NCI-H187 treated with DMSO at 0.1 percent for 48 hours (cell line): ENCODE measurements at places on chromosomes 6 and 20.

DNA sequence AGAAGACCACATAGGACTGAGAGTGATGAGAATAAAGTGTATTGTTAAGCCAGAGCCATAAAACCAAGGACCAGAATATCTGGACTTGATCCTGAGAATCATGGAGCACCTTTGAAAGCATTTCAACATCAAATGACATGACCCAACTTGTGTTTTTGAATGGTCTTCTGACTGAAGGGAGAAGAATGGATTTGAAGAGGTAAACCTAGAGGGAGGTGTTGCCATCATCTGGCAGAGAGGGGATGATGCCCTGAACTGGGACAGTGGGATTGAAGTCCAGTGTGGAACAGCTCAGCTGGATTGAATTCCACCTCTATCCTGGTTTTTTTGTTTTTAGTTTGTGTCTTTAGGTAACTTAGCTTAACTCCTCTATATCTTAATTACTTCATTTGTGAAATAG is 570.0 kb downstream of the TBC1D32 start:
- DNase-seq, result no peak

GRCh38 chr6:112923940-112924587 is 576.9 kb downstream of the RFPL4B start:
- no peak for DNase-seq

DNA sequence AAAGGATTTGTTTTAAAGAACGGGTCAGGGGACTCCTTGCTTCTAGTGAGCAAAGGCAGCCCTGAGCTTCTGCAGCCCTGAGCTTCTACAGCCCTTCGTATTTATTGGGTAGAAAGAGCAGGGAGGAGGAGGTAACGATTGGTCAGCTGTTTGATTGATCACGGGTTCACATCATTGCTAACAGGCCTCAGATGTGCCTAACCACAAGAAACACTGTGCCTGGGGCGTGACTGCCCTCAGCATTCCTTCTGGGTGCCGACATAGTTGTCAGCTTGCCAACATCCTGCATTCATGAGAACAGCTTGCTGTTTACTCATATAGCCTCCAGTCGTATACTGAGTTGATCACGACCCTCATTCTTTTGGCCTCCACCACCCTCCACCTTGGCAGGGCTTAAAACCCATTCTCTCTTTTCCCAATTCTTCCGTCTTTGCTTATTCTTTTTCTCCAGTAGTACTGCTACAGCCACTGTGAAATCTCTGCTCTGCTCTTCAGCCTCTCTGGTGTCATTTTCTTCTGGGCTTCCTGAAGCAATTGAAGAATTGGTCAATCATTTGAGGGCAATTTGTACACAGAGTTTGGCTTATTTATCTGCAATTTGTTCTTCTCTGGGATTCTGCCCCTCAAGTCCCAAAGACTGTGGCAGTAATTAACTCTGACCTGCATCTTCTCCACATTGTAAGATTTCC is 25.4 kb upstream of the NOP56 start:
- DNase-seq, result no peak

- no peak for DNase-seq
Observed at GRCh38 chr20:38325905-38326304, 20.4 kb upstream of the LBP start.

DNA sequence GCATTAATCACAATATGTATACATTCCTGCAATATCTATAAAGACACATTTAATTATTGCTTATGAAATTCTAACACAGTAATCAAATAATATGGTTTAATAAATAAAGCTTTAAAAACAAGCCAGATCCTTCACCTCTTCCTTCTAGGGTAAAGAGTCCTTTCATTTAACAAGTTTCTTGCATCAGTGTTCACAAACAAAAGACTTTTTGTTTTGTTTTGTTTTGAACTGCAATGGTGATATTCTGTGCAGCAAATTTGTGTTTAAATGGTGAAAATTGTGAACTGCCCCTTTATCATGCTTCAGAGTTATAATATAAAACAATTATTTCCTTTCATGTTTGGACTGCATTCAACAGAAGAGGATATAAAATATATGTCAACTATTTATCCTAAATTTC is 177.3 kb downstream of the EPHA7 start:
- no peak for DNase-seq

DNA sequence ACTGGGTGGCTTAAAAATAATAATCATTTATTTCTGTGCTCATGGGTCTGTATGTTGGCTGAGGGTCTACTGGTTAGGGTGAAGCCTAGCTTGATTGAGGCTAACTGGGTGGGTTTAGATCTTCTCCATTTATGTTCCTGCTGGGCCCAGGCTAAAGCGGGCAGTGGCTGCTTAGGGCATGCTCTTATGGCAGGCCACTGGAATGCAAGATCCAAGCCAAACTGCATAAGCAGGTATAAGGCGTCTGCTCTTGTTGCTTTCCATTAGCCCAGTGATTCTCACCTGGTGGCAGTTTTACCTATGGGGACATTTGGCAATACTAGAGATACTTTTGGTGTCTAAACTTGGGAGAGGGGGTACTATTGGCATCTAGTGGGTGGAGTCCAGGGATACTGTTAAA is 44.5 kb downstream of the QKI start:
- DNase-seq, result no peak

DNA sequence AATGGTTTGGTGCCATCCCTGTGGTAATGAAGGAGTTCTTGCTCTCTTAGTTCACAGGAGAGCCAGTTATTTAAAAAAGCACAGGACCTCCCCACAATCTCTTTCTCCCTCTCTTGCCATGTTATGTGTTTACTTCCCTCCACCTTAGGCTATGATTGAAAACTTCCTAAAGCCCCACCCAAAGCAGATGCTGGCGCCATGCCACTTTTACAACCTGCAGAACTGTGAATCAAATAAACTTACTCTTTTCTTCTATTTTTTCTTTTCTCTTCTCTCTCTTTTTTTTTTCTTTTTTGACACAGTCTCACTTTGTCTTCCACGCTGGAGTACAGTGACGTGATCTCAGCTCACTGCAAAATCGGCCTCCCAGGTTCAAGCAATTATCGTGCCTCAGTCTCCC is 508.4 kb upstream of the EPHA7 start:
- no peak for DNase-seq

- DNase-seq, result no peak
Observed at GRCh38 chr6:154280521-154280920, 76.1 kb downstream of the IPCEF1 start.

DNA sequence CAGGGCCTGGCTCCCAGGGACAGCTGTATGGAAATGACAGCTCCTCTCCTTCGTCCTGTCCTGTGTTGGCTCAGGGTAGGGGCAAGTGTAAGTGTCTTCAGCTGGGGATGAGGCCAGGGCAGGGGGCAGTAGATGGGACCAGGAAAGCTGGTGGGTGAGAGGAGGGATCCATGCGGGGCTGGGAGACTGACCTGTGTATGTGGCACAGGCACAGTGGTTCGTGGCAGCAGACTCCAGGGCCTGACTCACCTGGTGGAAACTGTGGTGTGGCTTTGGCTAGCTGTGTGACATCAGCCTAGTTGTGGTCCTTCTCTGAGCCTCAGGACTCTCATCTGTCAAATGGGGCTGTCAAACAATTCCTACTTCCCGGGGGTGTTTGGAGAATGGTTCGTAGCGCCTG is 13.7 kb upstream of the SCRT2 start:
- no peak for DNase-seq

DNA sequence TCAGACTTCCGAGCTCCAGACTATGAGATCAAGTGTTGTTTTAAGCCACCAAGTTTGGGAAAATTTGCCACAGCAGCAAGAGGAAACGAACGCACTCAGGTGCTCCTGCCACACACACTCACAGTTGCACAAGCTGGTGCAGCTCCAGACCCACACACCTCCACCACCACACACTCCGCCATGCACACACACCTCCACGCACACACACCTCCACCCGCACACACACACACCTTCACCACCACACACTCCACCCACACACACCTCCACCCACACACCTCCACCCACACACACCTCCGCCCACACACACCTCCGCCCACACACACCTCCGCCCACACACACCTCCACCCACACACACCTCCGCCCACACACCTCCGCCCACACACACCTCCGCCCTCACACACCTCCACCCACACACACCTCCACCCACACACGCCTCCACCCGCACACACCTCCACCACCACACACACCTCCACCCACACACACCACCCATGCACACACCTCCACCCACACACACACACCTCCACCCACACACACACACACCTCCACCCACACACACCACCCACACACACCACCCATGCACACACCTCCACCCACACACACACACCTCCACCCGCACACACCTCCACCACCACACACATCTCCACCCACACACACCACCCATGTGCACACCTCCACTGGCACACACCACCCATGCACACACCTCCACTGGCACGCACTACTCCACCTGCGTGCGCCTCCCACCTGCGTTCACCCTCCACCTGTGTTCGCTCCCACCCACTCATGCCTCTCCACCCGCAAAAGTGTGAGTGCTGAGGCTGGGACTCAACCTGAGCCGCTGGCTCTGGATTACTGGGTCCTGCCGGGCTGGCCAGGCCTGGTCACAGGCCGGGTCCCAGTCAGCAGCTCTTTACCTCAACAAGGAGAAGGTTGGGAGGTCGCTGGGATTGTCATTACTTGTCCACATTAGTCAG is 175.6 kb downstream of the BMP7 start:
- DNase-seq, result no peak

DNA sequence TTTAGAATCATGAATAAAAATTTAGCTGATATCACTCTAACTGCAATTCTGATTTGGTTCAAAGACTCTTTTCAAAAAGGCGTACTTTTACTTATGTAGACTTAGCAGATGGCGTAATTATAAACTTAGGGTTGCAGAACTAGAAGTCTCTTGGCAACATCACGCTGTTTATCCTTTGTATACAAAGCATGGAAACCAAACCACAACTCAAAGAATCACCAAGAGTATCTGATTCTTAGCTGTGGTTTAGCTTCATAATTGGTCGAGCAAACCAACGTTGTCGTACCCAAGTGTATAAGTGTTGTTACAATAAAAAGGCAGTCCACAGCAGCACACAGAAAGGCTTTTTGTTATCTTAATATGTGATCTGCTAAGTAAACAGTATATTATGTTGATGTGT is 18.2 kb downstream of the STMND1 start:
- DNase-seq, result no peak

DNA sequence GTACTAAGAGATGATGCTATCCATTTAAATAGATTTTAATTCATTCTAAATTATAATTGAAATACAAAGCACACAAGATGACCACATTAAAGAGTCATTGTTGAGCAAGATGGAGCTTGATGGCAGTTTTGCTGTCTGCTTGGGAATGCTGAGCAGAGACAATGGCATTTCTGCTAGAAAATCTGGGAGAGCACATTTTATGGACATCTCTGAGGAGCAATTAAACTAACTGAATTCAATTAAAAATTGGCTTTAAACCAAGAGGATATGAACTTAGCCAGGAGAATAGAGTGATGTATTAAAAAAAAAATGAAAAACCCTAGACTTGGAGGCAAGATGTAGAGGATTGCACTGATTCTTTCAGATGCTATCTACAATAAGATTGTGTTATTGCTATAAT is 19.1 kb upstream of the ADGRB3 start:
- no peak for DNase-seq

DNA sequence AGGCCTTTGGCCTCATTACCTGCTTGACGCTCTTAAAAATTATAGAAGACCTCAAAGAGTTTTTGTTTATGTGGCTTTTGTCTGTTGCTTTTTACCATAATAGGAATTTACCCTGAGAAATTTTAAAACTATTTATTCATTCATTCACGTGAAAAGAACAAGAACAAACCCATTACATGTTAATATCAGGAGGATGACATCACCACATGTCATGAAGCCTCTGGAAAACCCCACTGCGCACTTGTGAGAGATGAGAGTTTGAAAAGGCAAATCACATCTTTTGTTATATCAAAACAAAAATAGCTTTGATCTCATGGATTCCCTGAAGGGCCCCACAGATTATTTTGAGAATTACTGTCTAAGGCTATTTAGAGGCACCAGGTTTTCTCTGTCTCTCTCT is 61.3 kb upstream of the EYA2 start:
- no peak for DNase-seq

DNA sequence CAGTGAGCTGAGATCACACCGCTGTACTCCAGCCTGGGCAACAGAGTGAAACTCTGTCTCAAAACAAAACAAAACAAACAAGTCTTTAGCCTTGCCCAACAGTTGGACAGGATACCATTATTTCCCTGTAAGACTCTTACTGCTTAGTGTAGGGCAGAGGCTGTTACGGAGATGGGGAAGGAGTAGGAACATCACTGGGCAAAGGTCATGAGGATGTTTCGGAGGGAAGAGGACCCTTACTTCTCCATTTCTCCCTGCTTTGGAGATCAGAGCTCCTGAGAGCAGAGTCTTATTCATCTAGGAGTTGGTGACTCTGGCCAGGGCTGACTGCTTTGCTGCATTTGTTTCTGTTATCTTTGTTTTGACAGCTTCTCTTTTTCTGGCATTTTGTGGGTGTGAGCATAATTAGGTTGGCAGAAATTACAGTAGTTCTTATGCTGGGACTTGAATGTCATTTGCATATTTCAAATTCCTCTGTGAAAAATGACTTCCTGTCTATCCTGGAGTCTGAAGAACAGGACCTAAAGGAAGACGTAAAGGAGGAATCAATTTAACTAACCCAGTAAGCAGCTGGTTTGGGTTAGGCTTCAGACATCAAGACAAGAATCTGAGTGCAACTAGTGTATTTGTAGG is 89.0 kb downstream of the CDS2 start:
- no peak for DNase-seq

DNA sequence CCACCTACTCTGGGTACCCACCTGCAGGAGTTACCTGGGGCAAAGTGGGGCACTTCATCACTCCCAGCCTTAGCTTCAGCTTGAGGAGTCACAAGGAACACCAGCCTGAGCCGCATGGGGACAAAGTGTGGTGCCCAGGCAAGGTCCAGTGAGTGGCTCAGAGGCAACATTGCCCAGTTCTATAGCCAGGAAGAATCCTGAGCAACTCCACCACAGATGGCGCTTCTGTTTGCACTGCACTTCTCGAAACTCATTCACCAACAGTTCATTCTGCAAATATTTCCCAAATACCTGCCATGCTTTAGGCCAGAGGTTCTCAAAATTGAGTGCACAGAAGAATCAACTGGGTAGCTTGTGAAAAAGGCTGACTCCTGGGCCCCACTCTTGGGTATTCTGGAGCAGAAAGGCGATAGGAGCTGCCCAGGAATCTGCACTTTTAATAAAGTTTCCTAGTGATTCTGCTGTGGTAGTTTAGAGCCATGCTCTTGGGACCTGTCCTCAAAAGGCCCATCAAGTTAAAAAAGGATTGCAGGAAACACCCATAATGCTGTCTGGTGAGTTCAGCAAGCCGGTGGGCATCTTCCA is 83.1 kb downstream of the VEGFA start:
- DNase-seq, result no peak

DNA sequence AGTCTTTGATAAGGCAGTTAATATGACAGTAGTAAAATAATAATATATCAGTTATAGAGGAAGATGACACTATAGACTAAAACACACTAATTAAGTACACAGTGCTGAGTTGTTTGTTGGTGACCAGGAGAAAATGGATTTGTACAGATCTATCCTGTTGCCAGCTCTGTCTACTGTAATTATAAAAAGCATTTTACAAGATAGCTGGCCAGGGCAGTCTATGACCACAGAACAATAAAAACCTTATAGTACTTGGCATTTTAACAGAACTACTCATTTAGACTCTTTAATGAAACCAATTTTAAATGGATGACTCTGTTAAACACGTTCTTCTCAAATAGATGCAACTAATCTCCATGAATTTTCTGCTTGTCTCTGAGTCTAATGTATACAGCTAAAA is 367.5 kb downstream of the BTBD9 start:
- DNase-seq, result no peak
